ENCODE measurements at places on chromosomes 16 and 17.

DNA sequence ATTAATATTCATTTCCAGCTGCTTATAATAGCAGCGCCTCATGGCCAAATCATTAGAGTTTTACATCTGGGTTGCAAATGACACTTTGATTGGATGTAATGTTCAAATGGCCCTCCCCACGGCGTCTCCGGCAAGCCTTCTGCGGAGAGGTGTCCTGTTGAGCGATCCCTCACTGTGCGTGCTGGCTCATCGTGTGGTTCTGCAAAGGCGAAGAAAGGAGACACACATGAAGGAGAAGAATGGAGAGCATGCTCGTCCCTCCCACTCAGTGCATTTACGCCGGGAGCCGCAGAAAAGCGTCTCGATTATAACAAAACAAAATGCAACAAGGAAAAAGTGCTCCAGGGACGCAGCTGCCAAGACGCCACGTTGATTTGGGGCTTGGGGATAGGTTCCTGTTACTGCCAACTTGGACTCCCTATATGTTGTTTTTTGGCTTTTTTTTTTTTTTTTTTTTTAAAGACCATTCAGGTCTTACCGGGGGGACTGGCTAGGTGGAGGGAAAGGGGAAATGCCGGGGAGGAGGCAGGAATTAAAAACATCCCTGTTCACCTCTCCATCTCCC, 117.6 kb downstream of the C16orf78 start:
- no peak for DNase-seq

DNA sequence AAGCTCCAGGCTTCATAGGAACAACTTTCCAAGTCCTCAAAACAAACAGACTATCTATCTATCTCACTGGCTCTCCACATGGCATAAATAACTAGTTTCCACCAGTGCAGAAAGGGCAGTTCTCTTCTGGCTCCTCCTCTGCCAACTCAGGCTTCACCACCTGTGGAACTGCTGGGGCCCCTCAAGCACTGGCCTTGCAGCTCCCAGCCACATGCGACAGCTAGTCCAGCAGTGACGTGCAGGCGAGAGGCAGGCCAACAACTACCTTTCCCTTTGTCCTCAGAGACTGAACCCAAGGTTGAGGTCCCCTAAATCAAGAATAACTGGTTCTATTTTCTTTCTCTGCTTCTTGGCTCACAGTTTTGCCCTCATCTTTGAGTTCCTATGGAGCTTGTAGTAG, 137.6 kb downstream of the AATF start:
- no peak for DNase-seq

- DNase-seq, result no peak
Measured at GRCh38 chr17:49991409-49991808, 3.6 kb downstream of the DLX3 start.

- no peak for DNase-seq
Measured at GRCh38 chr16:3071655-3072054, 6.2 kb downstream of the IL32 start.

DNA sequence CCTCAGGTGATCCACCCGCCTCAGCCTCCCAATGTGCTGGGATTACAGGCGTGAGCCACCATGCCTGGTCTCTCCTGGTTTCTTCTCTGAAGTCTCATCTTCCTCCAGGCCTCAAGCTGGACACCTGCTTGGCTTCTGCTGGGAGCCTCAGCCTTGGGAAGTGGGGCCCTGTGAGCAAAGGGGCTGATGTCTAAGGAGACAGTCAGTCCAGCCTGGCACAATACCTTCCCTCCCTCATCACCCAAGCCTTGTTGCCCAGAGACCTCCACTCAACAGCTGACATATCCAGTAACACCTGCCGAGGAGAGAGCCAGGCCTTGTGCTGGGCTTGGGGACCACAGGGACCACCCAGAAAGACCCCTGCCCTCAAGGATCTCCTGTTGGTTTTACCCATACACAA, 251.6 kb downstream of the GSG1L start:
- no peak for DNase-seq

Data from hepatocyte (in vitro differentiated cells).